Type B pancreatic cell (in vitro differentiated cells): ENCODE measurements at places on chromosomes 2 and 18. TPM values are rescaled to one million over a fixed set of nuclear protein-coding genes. Genes with fewer than 3 reads are reported as not detected.

FSHR gene
- total RNA-seq = not detected in 2 replicates

STPG4 gene
- 0.36 TPM in 1 of 2 replicates, not detected in the other for total RNA-seq

PLB1 gene
- total RNA-seq = 1.9 and 3.4 TPM in 2 replicates

C1GALT1C1L gene
- total RNA-seq = 0.24 TPM in 1 of 2 replicates, not detected in the other

TEX44 gene
- total RNA-seq = not detected in 2 replicates

ACAA2 gene
- 66.7 and 99.0 TPM in 2 replicates for total RNA-seq

COL4A4 gene
- total RNA-seq = 1.1 and 1.9 TPM in 2 replicates

ATP8B1 gene
- total RNA-seq = 21.7 and 52.9 TPM in 2 replicates

GATA6 gene
- total RNA-seq = 37.7 and 39.8 TPM in 2 replicates

APOB gene
- 19.6 and 70.3 TPM in 2 replicates for total RNA-seq

ALK gene
- 7.7 and 12.3 TPM in 2 replicates for total RNA-seq

ESPNL gene
- total RNA-seq = 0.12 and 0.24 TPM in 2 replicates

CXCR2 gene
- not detected in 2 replicates for total RNA-seq

DNPEP gene
- total RNA-seq = 54.1 and 56.1 TPM in 2 replicates

IL1F10 gene
- not detected in 2 replicates for total RNA-seq

CDK15 gene
- total RNA-seq = 1.8 TPM in 1 of 2 replicates, not detected in the other

UGT1A10 gene
- total RNA-seq = not detected in 2 replicates

ELOA2 gene
- total RNA-seq = not detected in 2 replicates

HNMT gene
- 11.6 and 12.1 TPM in 2 replicates for total RNA-seq

DHRS9 gene
- total RNA-seq = 0.75 and 1.3 TPM in 2 replicates

CTLA4 gene
- not detected in 2 replicates for total RNA-seq

TRIM43 gene
- total RNA-seq = not detected in 2 replicates

ALPP gene
- total RNA-seq = 0.27 and 1.5 TPM in 2 replicates

CDH20 gene
- total RNA-seq = 0.86 and 1.6 TPM in 2 replicates

ZCCHC2 gene
- total RNA-seq = 18.0 and 21.3 TPM in 2 replicates

CD28 gene
- total RNA-seq = 0.17 TPM in 1 of 2 replicates, not detected in the other

DNAJB2 gene
- 68.5 and 109 TPM in 2 replicates for total RNA-seq

HOXD13 gene
- total RNA-seq = 0.31 and 0.43 TPM in 2 replicates

MAP3K19 gene
- total RNA-seq = 0.24 and 1.1 TPM in 2 replicates

NTSR2 gene
- not detected in 2 replicates for total RNA-seq

LOXHD1 gene
- not detected in 2 replicates for total RNA-seq

TNS1 gene
- 59.2 and 87.5 TPM in 2 replicates for total RNA-seq

MPP4 gene
- total RNA-seq = 0.46 TPM in 1 of 2 replicates, not detected in the other

POTEI gene
- total RNA-seq = 2.1 and 3.9 TPM in 2 replicates

VIL1 gene
- total RNA-seq = 64.6 and 142 TPM in 2 replicates

GLB1L gene
- 4.4 and 16.1 TPM in 2 replicates for total RNA-seq

TSPYL6 gene
- not detected in 2 replicates for total RNA-seq

TEKT4 gene
- total RNA-seq = 0.34 TPM in 1 of 2 replicates, not detected in the other

ASAP2 gene
- 45.6 and 49.6 TPM in 2 replicates for total RNA-seq

CCDC178 gene
- 0.74 and 2.8 TPM in 2 replicates for total RNA-seq

CAVIN2 gene
- total RNA-seq = 2.9 and 3.4 TPM in 2 replicates

GTF2A1L gene
- not detected in 2 replicates for total RNA-seq

CNRIP1 gene
- total RNA-seq = 0.36 and 15.0 TPM in 2 replicates

AKAIN1 gene
- total RNA-seq = 0.95 and 1.1 TPM in 2 replicates

MRPS5 gene
- 67.6 and 70.2 TPM in 2 replicates for total RNA-seq

PLGLB1 gene
- total RNA-seq = 1.5 and 6.4 TPM in 2 replicates
